ENCODE measurements at places on chromosomes 1 and 21. TPM values are rescaled to one million over a fixed set of nuclear protein-coding genes. Genes with fewer than 3 reads are reported as not detected.

DNA sequence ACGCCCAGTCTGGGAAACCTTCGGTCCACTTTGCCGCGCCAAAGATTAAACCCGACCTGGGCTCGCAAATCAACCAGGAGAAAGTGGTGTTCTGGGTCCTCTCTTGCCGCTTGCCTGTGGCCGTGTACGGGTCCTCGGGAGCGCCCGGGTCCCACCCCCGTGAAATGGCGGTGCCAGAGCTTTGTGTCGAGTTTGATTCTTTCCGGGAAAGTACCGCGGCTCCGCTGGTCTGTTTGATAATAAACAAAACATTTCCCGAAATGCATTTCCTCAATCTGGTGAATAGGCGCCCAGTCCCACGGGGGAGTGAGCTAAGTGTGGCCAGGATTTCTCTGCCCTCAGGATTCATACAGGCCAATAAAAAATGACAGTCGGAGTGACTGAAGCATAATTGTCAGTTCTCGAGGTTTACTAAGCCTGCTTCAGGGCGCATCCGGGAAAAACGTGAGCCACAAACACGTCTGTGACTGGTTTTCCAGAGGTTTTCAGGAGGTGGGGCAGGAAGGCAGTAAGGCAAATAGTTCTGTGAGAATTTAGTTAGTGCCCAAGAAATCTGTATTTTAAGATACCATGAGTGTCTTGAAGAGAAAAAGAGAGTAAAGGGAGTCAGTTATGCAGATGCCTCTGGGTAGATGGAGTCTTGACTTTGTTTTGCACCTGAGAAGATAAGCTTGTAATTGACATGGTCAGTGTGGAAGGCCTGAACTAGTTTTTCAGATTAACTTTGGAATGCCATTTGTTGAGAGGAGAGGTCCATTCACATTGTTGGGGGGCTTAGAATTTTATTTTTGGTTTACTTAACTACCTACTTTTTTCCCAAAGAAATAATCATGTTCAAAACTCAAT, 675 bp downstream of the IFNAR1 start:
- H3K27ac ChIP-seq = peak overlapping the region; percentile 92
- H3K4me3 ChIP-seq = peak overlapping the region; percentile 77
- H3K36me3 ChIP-seq = no peaks in the 10 kb centered on the region
- H3K4me1 ChIP-seq = no peaks in the 10 kb centered on the region
- no peaks in the 10 kb centered on the region for H3K27me3 ChIP-seq

DNA sequence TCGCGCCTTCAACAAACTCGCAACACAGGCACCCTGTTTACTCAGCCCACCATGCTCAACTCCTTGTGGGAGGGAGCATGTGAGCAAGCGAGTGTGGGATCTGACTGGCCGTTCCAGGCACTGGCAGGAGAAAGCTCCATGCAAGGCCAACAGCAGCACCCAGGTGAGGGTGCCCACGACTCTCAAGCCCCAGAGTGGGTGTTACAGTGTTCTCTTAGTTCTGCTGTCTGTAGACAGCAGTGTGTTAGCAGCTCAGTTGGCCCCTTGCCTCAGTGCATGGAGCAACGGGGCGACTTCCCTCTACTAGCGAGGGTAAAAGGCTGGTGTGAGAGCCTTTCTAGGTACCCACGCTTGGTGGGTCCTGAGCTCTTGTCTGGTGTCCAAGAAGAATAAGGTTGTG, 114.6 kb downstream of the PIGK start:
- no peaks in the 10 kb centered on the region for H3K36me3 ChIP-seq
- H3K27ac ChIP-seq = no peak overlapping the region
- no peak overlapping the region for H3K4me3 ChIP-seq

DNA sequence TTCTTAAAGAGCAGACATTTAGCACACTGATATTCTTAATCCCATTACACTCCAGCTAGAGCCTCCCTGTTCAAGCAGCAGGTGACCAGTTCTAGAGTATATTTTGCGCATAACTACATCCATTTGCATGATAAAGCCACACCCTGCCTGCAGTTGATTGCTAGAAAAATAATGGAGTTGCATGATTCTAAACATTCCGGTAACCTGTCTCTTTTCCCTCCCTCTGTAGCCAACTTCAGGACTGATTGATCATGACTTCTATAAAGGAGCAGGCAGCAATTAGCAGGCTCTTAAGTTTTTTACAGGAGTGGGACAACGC, 14.9 kb downstream of the ARMH1 start:
- no peaks in the 10 kb centered on the region for H3K4me1 ChIP-seq
- H3K27ac ChIP-seq = no peak overlapping the region
- H3K36me3 ChIP-seq = no peaks in the 10 kb centered on the region

- no peak for DNase-seq
- H3K36me3 ChIP-seq = no peaks in the 10 kb centered on the region
- no peak overlapping the region for H3K4me3 ChIP-seq
- no peaks in the 10 kb centered on the region for H3K4me1 ChIP-seq
- no peak overlapping the region for H3K27ac ChIP-seq
Observed at GRCh38 chr1:181969902-181970301, 91.6 kb downstream of the ZNF648 start.

DNA sequence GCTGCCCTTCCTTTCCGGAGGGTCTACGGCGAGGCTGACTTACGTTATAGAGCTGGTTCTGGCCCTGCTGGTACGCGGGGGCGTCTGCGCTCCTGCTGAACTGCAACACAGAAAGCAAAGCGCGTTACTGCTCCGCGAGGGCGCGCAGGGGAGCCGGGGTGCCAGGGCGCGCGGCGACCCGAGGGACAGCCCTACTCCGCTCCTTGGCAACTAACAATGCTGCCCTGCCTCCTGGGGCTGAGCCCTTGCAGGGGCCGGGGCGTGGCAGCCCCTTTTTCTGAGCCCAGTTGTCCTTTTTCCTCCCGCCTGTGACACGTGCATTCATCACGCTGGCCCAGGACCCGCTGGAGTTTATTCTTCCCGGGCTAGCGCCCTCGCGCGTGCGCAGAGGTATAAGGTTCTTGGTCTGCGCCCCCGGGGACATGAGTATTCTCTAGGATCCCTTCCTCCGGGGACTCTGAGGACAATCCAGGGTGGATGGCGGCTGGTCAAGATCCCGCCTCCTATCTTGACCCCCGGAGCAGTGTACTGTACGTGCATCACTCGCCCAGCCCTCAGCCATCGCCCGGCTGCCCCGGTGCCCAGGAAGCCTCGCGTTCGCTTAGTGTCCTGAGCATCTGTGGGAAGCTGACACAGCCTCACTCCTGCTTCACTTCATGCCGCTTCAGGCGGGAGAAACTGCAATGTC, 78.9 kb downstream of the CD247 start:
- H3K4me3 ChIP-seq = peak overlapping the region; percentile 47
- H3K27me3 ChIP-seq = peaks cover 27% of the 10 kb centered on the region
- H3K36me3 ChIP-seq = no peaks in the 10 kb centered on the region
- DNase-seq = peak; percentile 28

- DNase-seq = no peak
- no peaks in the 10 kb centered on the region for H3K4me1 ChIP-seq
- H3K27me3 ChIP-seq = no peaks in the 10 kb centered on the region
- no peak overlapping the region for H3K27ac ChIP-seq
- H3K36me3 ChIP-seq = no peaks in the 10 kb centered on the region
- H3K4me3 ChIP-seq = no peak overlapping the region
Observed at GRCh38 chr1:28792644-28793121, 19.3 kb upstream of the OPRD1 start.

- H3K27me3 ChIP-seq = no peaks in the 10 kb centered on the region
- peak; percentile 84 for DNase-seq
- H3K36me3 ChIP-seq = no peaks in the 10 kb centered on the region
- peak overlapping the region; percentile 67 for H3K27ac ChIP-seq
- H3K4me3 ChIP-seq = no peak overlapping the region
Observed at GRCh38 chr1:116508984-116509980, 61.5 kb downstream of the CD58 start.

GRCh38 chr21:25776440-25776839, 41.7 kb downstream of the GABPA start:
- H3K4me3 ChIP-seq = no peak overlapping the region
- no peak for DNase-seq
- no peak overlapping the region for H3K27ac ChIP-seq
- no peaks in the 10 kb centered on the region for H3K36me3 ChIP-seq
- H3K4me1 ChIP-seq = no peaks in the 10 kb centered on the region

DNA sequence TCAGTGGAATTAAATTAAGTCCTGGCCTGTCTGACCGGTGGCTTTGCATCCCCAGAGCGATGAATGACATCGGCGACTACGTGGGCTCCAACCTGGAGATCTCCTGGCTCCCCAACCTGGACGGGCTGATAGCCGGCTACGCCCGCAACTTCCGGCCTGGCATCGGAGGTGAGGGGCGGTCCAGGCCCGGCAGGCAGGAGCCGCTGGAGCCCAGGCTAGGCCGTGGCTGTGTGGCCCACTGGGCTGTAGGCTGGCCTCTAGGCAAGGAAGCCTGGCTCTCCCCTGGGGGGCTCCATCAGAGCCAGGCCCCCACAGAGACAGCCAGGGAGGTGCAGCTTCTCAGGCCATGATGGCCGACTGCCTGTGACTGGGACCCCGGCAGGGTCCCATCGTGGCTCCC, 5.7 kb downstream of the GABRD start:
- no peaks in the 10 kb centered on the region for H3K4me1 ChIP-seq
- H3K4me3 ChIP-seq = no peak overlapping the region
- H3K27ac ChIP-seq = no peak overlapping the region
- DNase-seq = no peak

GRCh38 chr21:45887788-45888187, 93.8 kb upstream of the COL6A1 start:
- peaks cover 21% of the 10 kb centered on the region for H3K27me3 ChIP-seq
- H3K4me1 ChIP-seq = peaks cover 7% of the 10 kb centered on the region
- DNase-seq = no peak
- H3K4me3 ChIP-seq = no peak overlapping the region
- H3K27ac ChIP-seq = no peak overlapping the region

DNA sequence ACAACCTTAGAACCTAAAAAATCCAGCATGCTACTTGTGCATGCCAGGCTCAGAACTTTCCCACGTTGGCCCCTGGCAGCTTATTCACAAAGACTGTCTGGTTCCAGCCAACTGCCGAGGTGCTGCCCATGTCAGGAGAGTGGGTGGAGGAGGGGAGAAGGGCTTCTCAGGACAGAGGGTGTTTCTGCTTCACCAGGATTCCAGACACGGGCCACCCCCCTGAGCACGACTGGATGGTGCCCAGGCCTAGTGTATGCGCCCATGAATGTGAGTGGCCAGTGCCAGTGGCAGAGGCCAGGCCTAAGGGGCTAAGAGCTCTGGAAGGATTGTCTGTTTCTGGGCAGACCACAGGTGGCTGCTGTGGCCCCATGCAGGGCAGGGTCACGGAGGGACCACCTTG, 148.2 kb upstream of the COL6A1 start:
- H3K4me1 ChIP-seq = peaks cover 14% of the 10 kb centered on the region
- no peak overlapping the region for H3K27ac ChIP-seq
- H3K27me3 ChIP-seq = no peaks in the 10 kb centered on the region

- H3K4me1 ChIP-seq = peaks cover 10% of the 10 kb centered on the region
- peaks cover 60% of the 10 kb centered on the region for H3K36me3 ChIP-seq
- H3K27ac ChIP-seq = no peak overlapping the region
- H3K27me3 ChIP-seq = no peaks in the 10 kb centered on the region
- H3K4me3 ChIP-seq = no peak overlapping the region
- DNase-seq = no peak
Observed at GRCh38 chr1:2304921-2305681, 77.0 kb downstream of the SKI start.

- H3K27me3 ChIP-seq = no peaks in the 10 kb centered on the region
- no peak overlapping the region for H3K27ac ChIP-seq
- H3K4me1 ChIP-seq = no peaks in the 10 kb centered on the region
- no peak overlapping the region for H3K4me3 ChIP-seq
Observed at GRCh38 chr1:62841587-62842169, 57.7 kb downstream of the ATG4C start.

NCAM2 gene
- total RNA-seq = 5.0 TPM

ARTN gene
- total RNA-seq = not detected

IFNLR1 gene
- total RNA-seq = not detected

SYCP1 gene
- total RNA-seq = not detected

BTF3L4 gene
- total RNA-seq = 41.2 TPM

RXFP4 gene
- not detected for total RNA-seq
